ENCODE measurements at places on chromosomes 12 and 14.

DNA sequence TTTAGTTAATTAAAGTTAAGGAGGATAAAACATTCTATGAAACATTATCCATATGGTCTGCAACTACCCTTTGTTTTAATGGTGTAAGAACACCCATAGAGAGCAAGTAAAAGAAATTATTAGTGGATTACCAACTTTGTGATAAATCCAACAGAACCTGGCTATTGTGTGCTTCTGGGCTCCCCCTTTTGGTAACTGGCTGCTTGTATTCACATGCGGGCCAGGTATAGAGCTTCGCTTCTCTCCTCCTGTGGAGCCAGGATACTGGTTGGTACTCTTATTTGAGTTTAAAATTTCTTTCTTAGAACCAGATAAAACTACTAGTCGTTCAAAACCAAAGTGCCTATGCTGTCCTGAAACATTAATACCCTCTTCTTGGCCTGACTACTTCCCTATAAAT lies 81.0 kb downstream of the PTPRR start:
- no peak for DNase-seq

- DNase-seq = no peak
Measured at GRCh38 chr12:116233669-116234068, 43.8 kb downstream of the MED13L start.

DNA sequence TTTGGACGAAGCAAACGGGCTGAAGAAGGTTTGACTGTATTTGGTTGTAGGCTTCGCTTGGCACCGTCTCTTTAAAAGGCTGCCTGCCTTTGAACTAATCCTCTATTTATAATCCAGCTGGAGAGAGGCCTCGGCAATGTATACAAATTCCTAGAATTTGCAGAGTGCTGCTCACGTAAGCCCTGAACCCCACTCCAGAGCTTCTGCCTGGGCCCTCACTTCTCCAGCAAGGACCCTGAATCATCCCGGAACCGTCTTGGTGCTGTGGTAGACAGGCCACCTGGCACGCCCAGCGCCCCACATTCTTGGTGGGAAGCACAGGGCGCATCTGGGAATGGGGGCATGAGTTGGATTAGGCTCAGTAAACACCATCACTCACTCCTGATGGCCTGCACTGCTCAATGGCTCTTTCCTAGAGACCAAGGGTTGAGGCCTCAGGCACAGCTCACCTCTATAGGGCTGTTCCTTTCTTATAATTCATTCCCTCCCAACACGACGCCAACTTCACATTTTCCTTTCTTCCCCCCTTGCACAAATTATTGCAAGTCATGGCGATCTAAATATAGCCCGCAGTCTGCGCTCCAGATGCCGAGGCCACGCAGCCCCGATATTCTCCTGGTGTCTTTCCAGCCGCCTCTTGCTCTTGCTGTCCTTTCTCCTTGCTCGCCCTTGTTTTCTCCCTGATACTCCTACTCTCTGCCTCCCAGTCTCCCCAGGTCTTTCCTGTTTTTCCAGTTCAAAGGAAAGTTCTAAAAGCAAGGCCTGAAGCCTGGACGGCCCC lies 141.0 kb downstream of the ZFP36L1 start:
- no peak for DNase-seq

DNA sequence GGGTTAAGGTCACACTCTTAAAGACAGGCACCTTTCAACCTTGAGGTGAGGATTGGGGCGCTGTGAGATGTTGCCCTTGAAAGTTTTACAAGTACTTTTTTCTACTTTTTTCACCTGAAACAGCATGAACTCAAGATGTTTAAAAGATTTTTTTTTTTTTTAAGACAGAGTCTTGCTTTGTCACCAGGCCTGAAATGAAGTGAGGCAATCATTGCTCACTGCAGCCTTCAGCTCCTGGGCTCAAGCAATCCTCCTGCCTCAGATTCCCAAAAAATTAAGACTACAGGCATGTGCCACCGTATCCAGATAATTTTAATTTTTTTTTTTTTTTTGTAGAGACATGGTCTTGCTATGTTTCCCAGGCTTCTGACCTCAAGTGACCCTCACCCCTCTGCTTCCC lies 243.9 kb downstream of the DIO2 start:
- no peak for DNase-seq

GRCh38 chr14:56414236-56414635 lies 165.4 kb upstream of the TMEM260 start:
- DNase-seq = no peak

Data from retina (tissue), 1 donor.